Hematopoietic multipotent progenitor cell treated with erythropoietin and hydrocortisone succinate and interleukin-3 and kit ligand, for 17 days (in vitro differentiated cells): ENCODE measurements at places on chromosomes 4 and X.

- no peak for DNase-seq
These were observed 698.4 kb downstream of the IL1RAPL1 start for GRCh38 chrX:29285664-29286063.

DNA sequence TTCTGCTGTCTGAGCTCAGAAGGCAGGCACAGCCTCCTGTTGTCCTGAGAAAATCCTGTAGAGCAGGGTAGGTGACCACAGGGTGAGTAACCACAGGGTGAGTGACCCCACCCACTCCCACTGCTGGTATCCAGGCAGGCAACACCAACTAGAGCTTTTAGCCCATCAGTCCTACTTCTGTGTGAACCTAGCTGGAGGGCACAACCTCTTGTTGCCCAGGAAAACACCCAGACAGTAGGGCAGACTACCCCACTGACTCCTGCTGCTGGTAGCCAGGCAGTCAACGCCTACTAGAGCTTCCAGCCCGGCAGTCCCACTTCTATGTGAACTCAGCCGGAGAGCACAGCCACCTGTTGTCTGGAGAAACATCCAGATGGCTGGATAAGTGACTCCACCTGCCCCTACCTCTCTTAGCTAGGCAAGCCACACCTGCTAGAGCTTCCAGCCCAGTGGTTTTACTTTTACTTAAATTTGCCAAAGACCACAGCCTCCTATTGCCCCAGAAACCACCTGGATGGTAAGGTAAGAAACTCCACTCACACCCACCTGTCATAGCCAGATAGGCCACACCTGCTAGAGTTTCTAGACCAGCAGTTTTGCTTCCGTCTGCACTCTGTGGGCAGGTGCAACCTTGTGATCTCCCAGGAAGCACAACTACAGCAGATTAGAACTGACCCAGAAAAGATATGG lies 371.6 kb downstream of the INPP4B start:
- DNase-seq = no peak

GRCh38 chr4:106366026-106366425 lies 2.6 kb downstream of the GIMD1 start:
- DNase-seq = no peak

DNA sequence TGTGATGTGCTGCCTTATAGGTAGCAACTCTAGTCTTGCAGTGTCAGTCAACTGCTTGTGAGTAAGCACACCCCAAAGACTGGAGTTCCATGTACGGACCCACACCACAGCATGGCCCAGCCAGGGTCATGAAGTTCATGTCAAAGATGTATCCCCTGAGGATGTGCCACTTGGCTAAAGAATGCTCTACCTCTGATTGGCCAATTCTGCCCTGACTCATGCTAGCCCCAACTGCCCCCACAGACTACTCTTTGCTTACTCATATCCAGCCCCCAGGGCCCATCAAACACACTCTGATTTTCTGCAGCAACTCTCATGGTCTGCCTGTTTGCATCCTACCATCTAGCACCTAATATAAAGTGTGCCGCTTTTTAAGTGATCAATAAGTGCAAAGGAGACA lies 62.5 kb downstream of the CHRDL1 start:
- no peak for DNase-seq

GRCh38 chr4:41258783-41259182 lies 2.1 kb downstream of the UCHL1 start:
- no peak for DNase-seq

DNA sequence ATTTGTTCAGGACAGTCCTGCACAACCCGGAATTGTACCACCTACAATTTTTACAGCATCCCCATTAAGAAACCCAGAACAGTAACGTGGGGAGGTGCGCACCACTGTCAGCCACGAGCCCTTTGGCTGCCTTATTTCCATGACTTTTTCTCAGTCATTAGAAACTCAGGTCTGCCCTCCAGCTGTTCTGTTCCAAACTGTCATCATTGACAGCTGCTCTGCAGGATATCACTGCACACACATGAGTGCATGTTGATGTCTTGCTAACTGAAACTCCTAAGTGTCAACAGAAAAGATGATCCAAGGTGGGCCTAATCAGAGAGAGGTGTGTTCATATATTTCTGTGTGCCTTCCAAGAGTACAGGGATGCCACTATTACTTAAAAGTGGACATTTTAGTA lies 123.4 kb downstream of the PARM1 start:
- no peak for DNase-seq
